H54 (cell line): ENCODE measurements at places on chromosomes 2 and 18.

- DNase-seq: no peak
Measured at GRCh38 chr18:48878471-48878870, 72.3 kb downstream of the SMAD7 start.

- DNase-seq: no peak
Measured at GRCh38 chr18:11494107-11494506, 115.3 kb upstream of the SLC35G4 start.

GRCh38 chr2:175282886-175283285 lies 101.4 kb upstream of the ATP5MC3 start:
- DNase-seq: no peak

GRCh38 chr2:36960005-36960675 lies 6.2 kb downstream of the STRN start:
- no peak for DNase-seq

- DNase-seq: no peak
Measured at GRCh38 chr2:144439993-144440392, 79.9 kb downstream of the ZEB2 start.

GRCh38 chr2:47488870-47489584 lies 86.1 kb downstream of the MSH2 start:
- DNase-seq: peak; percentile 66

GRCh38 chr2:234374736-234375135 lies 122.1 kb downstream of the ARL4C start:
- no peak for DNase-seq

GRCh38 chr2:63698786-63699548 lies 110.2 kb downstream of the MDH1 start:
- peak; percentile 54 for DNase-seq

- DNase-seq: no peak
Measured at GRCh38 chr18:54607213-54608027, 16.4 kb downstream of the DYNAP start.

DNA sequence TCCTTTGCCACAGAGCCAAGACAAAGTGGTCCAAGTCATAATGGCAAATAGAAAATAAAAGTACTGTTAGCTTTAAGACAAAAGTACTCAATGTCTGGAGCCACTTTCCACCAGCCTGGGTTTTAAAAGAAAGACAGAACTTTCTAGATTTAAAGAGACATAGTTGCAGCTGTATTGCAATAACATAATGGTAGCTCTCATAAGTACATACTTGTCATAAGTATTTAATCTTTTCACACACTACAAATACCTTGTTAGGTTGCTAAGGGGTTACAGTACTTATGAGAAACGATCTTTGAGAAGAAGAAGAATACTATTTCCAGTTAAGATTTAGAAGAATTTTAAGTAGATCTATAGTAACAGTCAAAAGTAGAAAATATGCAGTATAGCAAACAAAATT lies 28.9 kb upstream of the AQP4 start:
- DNase-seq: no peak

DNA sequence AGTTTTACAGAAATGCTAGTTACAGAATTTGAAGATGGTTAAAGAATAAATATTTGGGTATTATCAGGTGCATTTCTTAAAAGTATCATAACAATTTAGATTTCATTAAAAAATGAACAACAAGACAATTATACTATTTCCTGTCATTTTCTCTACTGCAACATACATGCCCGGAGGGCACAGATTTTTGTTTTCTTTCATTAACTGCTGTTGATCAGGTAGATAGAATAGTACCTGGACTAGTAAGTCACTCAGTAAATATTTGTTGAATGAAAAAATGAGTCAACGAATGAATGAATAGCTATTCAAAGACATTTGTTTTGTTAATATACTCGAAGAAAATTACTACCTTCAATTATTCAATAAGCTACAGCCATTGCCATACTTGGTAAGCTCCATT lies 531.2 kb upstream of the VRK2 start:
- DNase-seq: no peak

GRCh38 chr2:60438131-60438530 lies 115.3 kb downstream of the BCL11A start:
- DNase-seq: no peak

GRCh38 chr2:8402222-8402621 lies 279.6 kb upstream of the ID2 start:
- no peak for DNase-seq

DNA sequence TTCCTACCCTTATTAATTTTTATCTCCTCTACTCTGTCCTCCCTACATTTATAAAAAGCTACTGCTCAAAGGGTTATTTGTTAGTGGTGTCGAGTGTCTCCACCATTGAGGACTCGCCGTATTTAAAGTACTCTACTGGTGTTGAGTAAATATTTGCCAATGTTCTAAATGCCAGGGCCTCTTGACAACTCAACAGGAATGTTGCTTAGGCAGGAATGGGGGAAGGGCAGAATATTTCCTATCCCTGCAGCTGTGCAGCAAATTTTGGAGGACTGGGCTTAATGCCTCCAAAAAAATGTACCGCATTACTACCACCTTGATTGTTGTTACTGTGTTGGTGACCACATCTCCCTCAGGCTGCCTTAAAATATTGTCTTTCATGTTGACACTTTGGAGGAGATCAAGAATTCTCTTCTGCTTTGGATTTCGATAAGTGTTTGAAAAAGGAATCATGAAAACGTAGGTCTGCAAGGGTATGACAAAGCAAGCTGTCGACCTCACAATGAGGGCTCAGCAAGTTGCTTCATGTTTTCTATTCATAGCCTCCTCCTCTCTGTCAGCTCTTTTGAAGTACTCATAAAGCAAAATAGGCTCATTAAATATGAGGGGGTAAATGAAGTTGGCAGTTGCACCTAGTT lies 84.3 kb downstream of the EFEMP1 start:
- no peak for DNase-seq

GRCh38 chr2:148971547-148971946 lies 67.0 kb upstream of the LYPD6B start:
- no peak for DNase-seq

GRCh38 chr2:68098291-68098797 lies 35.5 kb upstream of the C1D start:
- DNase-seq: no peak

DNA sequence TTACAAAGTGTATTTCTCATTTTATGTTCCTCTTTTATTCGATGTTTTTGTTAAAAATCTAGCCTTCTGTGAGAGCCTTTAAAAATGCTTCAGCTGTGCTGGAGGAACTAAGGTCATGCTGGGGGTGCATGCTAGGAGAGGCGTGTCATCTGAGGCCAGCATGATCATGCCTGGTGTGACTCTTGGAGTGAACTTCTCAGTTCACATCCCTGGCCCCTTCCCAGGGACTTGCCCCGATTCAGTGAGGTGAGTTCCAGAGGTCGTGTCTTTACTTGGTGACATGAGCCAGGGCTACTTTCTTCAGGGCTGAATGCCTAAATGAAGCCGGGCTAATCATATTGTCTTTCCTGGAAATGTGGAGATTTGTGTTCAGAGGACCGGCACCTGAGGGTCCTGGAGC lies 264.9 kb downstream of the MREG start:
- DNase-seq: no peak
